GM12878 (cell line): ENCODE measurements at places on chromosomes 16 and 17. TPM values are rescaled to one million over a fixed set of nuclear protein-coding genes. Genes with fewer than 3 reads are reported as not detected.

CHST4 gene
- 1.3 and 1.7 TPM in 2 replicates for polyA plus RNA-seq

OR1A1 gene
- polyA plus RNA-seq: not detected in 2 replicates

KRT24 gene
- polyA plus RNA-seq: not detected in 2 replicates

CCDC200 gene
- 3.2 and 3.9 TPM in 2 replicates for polyA plus RNA-seq

GCGR gene
- polyA plus RNA-seq: not detected in 2 replicates

NKD1 gene
- polyA plus RNA-seq: not detected in 2 replicates

TIGD7 gene
- polyA plus RNA-seq: 2.7 and 3.4 TPM in 2 replicates

ADAD2 gene
- polyA plus RNA-seq: 0.44 TPM in 1 of 2 replicates, not detected in the other

MYH1 gene
- polyA plus RNA-seq: not detected in 2 replicates

CRHR1 gene
- not detected in 2 replicates for polyA plus RNA-seq

MRPL45 gene
- 56.7 and 57.8 TPM in 2 replicates for polyA plus RNA-seq

DOC2A gene
- polyA plus RNA-seq: not detected in 2 replicates

FBXW10 gene
- polyA plus RNA-seq: not detected in 2 replicates

HSD11B2 gene
- polyA plus RNA-seq: 0.24 and 0.31 TPM in 2 replicates

NOMO2 gene
- 106 and 110 TPM in 2 replicates for polyA plus RNA-seq

TPSD1 gene
- polyA plus RNA-seq: not detected in 2 replicates

SLFN13 gene
- polyA plus RNA-seq: 44.9 and 61.7 TPM in 2 replicates

PTGES3L gene
- polyA plus RNA-seq: 1.9 and 2.3 TPM in 2 replicates

KIF19 gene
- not detected in 2 replicates for polyA plus RNA-seq

KRT37 gene
- not detected in 2 replicates for polyA plus RNA-seq

KIF2B gene
- not detected in 2 replicates for polyA plus RNA-seq

IL34 gene
- not detected in 2 replicates for polyA plus RNA-seq

STX1B gene
- polyA plus RNA-seq: 0.71 and 0.85 TPM in 2 replicates

LRRC75A gene
- polyA plus RNA-seq: 0.87 and 1.3 TPM in 2 replicates

TMEM100 gene
- polyA plus RNA-seq: not detected in 2 replicates

OTOA gene
- polyA plus RNA-seq: 0.34 and 0.38 TPM in 2 replicates

HBA2 gene
- polyA plus RNA-seq: not detected in 2 replicates

OR1D5 gene
- not detected in 2 replicates for polyA plus RNA-seq

AIPL1 gene
- polyA plus RNA-seq: not detected in 2 replicates

PRSS27 gene
- polyA plus RNA-seq: 0.21 and 0.44 TPM in 2 replicates

JMJD6 gene
- 31.2 and 32.6 TPM in 2 replicates for polyA plus RNA-seq

RDM1 gene
- polyA plus RNA-seq: 13.5 and 16.0 TPM in 2 replicates

SPATA22 gene
- not detected in 2 replicates for polyA plus RNA-seq

RASL10B gene
- 0.04 TPM in 1 of 2 replicates, not detected in the other for polyA plus RNA-seq
